ENCODE measurements at places on chromosomes 3 and 15.

GRCh38 chr3:118480101-118480860 is 554.4 kb downstream of the IGSF11 start:
- no peak for DNase-seq

- peak; percentile 19 for DNase-seq
Measured at GRCh38 chr3:193236599-193236998, 4.4 kb upstream of the PLAAT1 start.

- DNase-seq = no peak
Measured at GRCh38 chr3:182644790-182645433, 148.4 kb upstream of the ATP11B start.

GRCh38 chr3:155070932-155071387 is 9.2 kb upstream of the MME start:
- peak; percentile 95 for DNase-seq

- DNase-seq = no peak
Measured at GRCh38 chr3:25683882-25684281, 19.2 kb upstream of the TOP2B start.

GRCh38 chr3:128835096-128835495 is 44.3 kb upstream of the ACAD9 start:
- DNase-seq = no peak

GRCh38 chr3:55369141-55369847 is 117.8 kb downstream of the WNT5A start:
- no peak for DNase-seq

GRCh38 chr15:80567721-80568157 is 127.4 kb upstream of the ABHD17C start:
- DNase-seq = peak; percentile 75

GRCh38 chr3:190739641-190740185 is 122.8 kb downstream of the GMNC start:
- DNase-seq = peak; percentile 13

- no peak for DNase-seq
Measured at GRCh38 chr15:56098195-56098863, 104.9 kb upstream of the NEDD4 start.

GRCh38 chr15:101086394-101087171 is 165.3 kb downstream of the CHSY1 start:
- DNase-seq = no peak

GRCh38 chr3:160765211-160765610 is 9.2 kb downstream of the PPM1L start:
- no peak for DNase-seq

GRCh38 chr3:183497313-183497712 is 58.2 kb downstream of the KLHL6 start:
- DNase-seq = no peak

DNA sequence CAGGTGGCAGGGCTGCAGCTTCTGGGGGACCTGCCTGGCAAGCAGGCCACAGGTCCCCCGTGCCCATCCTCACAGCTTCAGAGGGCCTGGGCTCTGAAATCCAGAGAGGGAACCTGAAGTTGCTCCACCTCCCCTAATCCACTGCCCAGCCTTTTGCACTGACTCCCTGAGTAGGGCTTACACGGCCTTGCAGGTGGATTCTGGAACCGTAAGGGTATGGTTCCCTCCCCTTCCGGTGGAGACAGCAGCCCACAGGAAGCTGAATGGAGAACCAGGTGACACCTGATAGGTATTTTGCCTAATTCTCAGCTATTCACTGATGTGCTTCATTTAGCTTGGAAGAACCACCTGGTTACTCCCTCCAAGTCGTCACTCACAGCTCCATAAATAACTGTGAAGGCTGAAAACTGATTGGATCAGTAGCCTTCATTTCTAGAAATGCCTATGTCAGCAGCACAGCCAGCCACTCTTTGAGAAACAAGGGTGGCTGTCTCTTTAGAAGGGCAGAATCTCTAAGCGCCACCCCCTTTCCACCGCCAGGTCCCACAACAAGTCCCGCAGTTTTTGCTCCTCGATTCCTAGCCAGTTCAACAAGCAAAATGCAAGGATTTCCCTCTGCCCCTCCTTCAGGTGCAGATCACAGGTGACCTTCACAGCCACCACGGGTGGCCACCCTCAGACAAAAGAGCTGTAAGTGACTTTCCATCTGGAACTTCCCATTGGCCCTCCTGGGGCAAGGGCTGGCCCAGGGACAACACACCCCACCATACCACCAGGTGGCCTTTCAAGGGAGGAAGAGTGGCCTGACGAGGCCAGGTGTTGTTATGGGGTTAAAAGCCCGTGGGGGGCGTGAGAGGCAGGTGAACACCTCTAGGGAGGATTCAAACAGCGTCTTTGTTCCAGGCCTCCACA is 112.9 kb downstream of the SEC22A start:
- DNase-seq = no peak
